BJ (cell line): ENCODE measurements at places on chromosomes 2 and 18.

DNA sequence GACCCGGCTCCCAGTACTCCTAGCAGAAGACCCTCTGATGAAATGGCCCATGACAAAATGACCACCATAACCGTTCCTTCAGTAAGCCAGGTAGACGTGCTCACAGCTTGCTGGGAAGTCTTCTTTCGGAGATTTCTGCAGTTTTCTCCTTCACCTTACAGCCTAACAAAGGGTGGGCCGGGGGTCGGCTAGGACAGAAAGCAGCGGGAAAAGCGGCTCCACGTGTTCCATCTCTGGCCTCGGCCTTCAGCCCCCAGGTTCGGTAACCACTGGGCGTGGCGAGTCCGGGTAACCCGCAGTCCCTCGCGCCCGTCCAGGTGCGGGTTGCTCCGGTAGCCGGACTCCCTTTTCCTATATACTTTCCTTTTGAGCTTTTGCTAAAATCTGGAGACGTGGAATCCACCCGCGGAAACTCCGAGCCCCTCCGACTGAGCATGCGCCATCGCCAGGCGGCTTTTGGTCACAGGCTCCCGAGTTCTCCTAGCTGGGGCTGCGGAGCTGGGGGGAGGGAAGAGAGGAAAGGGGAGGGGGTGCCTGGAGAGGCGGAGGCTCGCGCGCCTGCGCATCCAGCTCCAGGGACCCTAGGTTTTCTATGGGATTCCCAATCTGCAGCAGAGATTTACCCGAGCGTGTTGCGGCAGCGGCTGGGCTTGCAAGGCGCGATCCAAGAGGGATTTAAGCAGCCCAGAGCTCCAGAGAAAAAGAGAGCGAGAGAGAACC lies at the start of gene VSNL1:
Gene VSNL1 (plus strand): TSS at position 604 of the 720 bp plus-strand sequence. CDS start 51,379 bp downstream, outside the sequence.
- DNase-seq = no peak

GRCh38 chr2:189254268-189254883 lies 74.8 kb upstream of the COL5A2 start:
- DNase-seq = peak; percentile 74

- no peak for DNase-seq
These were observed 344.0 kb upstream of the DDX18 start for GRCh38 chr2:117470311-117471095.

GRCh38 chr2:33051586-33052360 lies 105.0 kb downstream of the LTBP1 start:
- peak; percentile 95 for DNase-seq

DNA sequence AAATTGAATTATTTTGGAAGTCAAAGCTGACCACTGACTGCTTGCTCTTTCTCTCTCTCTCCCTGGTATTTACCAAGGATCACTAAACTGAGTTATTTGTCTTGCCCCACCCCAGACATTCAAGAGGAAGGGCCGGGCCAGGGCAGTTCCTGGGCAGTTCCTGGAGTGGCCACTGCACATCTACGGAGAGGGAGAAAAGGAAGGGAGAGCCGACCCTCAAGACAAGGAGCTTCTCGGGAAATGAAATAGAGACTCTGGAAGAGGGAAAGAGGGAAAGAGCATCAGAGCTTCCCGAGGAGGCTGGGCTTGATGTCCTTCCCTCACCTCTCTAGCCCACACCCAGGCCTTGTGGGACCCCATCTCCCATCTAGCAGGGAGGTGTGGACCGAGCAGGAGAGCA lies 83.1 kb downstream of the SEPTIN10 start:
- no peak for DNase-seq

DNA sequence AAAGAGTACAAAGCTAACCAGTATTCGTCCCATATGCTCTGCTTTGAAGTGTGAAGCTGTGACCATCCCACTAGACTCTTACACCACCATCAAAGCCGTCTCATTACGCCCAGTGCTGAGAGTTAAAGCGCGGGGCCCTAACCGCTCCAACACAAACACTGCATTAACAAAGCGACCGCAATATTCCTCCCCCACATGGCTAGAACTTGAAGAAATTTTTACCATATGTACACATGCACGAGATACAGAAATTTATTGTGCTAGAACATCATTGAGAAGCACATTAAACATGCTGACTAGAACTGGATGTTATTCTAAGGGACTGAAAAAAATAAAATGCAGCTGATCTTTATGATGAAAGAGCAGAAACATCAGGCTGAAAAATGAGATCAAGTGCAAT lies 20.5 kb downstream of the FTCDNL1 start:
- DNase-seq = no peak

DNA sequence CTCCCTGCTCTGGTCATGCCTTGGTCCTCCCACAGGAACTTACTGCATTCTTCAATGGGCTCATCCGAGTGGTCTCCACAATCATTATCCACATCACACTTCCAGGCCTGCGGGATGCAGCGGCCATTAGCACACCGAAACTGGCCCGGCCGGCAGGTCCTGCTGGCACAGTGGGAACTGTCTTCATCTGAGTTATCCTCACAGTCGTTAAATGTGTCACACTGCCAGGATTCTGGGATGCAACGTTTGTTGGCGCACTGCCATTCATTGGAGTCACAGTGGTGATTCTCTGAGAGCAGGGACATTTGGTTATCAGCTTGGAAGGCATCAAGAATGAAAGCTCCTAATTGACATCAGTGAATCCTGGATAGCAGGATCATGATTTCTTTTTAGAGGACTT lies 104.5 kb downstream of the DHRS9 start:
- no peak for DNase-seq

- no peak for DNase-seq
These were observed 68.3 kb upstream of the MAPRE2 start for GRCh38 chr18:34972765-34973414.

GRCh38 chr2:1567556-1568344 lies 154.5 kb downstream of the TPO start:
- DNase-seq = no peak

GRCh38 chr2:40466935-40467572 lies 15.2 kb upstream of the SLC8A1 start:
- no peak for DNase-seq

- no peak for DNase-seq
These were observed 17.7 kb upstream of the IGFBP2 start for GRCh38 chr2:216615298-216616082.

DNA sequence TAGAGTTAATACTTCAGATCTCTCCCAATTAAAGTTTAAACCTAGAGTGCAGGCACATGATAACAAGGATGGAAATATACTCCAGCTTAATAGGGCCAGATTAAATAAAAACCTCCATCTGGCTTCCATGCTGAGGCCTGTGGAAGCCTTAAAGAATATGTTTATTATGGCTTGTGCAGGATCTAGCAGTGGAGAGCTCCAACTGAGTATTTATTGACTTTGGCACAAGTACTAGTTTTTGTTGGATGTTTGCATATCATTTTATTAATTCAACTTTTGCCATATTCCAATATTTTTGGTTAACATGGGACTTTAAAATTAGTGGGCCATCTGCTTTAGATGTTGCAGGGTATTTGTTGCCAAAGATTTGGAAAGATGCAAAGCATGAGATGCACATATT lies 860.4 kb upstream of the SOX11 start:
- no peak for DNase-seq

- DNase-seq = no peak
These were observed 38.9 kb downstream of the CTAGE1 start for GRCh38 chr18:22378672-22379282.

GRCh38 chr2:24337890-24338289 lies 22.4 kb downstream of the ITSN2 start:
- DNase-seq = no peak

- no peak for DNase-seq
These were observed 190.3 kb upstream of the SLC8A1 start for GRCh38 chr2:40642237-40642636.

- DNase-seq = no peak
These were observed 30.1 kb upstream of the CEP68 start for GRCh38 chr2:65026154-65026553.
